ENCODE measurements at places on chromosomes 16 and 17.
A peak's percentile ranks its signal among the peaks of the same experiment; 100 is the strongest.

DNA sequence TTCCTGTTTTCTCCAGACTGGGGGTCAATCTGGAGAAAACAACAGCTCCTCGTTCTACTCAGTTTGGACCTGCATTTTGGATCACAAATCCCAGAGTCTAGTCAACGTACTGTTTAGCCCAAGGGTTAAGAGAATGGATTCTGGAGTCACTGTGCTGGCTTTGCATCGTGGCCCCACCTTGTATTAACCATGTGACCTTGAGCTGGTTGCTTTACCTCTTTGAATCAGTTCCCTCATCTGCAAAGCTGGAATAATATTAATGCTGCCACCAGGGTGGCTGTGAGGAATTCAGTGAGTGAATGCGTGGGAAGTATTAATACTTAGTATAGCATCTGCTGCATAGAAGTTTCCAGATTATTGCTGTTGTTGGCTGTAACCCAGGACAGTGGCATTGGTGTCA is 11.3 kb upstream of the DHRS7C start:
- DNase-seq, result no peak

DNA sequence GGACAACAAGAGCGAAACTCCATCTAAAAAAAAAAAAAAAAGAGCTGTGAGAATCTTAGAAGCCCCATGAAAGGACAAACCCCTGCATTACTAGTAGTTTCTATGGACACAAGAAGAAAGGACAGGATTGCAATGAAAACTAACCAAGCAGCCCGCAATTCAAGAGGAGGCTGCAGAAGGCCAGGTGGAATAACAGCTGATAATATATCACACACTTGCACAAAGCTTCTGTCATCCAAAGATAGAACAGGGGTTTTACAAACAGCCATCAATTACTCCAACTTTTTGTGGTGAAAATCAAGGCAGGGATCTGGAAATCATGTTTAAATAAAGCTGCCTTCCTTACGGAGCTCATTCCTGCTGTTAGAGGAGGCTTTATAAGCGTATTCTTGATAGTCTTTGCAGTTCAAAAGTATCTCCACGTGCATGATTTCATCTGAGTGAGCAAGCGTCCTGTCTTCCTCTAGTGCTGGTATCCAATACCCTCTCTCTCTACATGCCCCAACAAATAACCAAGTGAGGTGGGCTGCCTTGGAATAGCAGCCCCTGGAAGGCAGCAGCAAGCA is 23.1 kb upstream of the TMEM94 start:
- no peak for DNase-seq

DNA sequence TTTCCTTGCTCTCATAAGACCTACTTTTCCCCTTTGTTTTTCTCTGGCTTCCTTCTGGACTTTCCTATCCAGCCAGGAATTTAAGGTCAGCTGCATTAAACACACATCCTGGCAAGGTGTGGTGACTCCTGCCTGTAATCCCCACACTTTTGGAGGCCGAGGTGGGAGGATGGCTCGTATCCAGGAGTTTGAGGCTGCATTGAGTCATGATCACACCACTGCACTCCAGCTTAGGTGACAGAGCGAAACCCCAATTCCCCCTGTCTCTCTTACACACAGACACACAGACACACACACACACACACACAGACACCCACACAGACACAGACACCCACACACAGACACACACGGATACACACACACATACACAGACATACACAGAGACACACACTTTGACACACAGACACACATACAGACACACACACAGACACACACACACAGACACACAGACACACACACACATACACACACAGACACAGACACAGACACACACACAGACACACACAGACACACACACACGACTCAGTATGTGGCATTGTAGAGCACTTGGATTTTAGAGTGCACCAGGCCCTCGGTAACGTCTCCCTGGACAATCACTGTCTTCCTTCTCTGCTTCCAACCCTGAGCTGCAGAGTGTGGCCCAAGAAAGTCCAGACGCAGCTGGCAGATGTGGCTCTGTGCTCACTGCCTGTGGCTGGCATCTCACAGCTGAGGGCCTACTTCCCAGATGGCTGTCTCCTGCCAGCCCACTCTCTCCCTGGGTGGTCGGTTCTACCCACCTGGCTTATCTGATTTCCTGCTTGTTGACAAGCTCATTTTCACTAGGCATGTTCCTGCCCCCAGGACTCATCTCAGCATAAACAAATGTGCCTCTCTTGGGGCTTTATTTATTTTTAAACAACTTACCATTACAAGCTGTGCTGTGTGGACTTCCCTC is 39.0 kb downstream of the NLRP1 start:
- no peak for DNase-seq

DNA sequence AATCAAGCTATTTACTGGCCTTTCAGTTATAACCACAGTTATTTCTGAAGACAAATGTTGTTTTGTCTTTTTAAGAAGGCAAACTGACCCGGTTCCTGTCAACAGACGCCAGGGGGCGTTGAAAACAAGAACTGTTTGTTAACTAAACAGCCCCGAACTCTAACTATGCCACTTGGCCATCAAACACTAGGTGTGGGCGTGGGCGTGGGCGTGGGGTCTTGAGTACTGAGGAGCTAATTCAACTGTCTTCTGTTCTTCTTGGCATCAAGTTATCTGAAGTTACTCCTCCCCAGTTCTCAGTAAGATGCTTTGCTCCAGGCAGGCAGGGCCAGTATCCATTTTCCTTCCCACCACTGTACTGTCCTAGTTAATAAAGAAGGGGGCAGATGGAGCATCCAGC is 63.3 kb upstream of the MTMR4 start:
- peak; percentile 64 for DNase-seq

DNA sequence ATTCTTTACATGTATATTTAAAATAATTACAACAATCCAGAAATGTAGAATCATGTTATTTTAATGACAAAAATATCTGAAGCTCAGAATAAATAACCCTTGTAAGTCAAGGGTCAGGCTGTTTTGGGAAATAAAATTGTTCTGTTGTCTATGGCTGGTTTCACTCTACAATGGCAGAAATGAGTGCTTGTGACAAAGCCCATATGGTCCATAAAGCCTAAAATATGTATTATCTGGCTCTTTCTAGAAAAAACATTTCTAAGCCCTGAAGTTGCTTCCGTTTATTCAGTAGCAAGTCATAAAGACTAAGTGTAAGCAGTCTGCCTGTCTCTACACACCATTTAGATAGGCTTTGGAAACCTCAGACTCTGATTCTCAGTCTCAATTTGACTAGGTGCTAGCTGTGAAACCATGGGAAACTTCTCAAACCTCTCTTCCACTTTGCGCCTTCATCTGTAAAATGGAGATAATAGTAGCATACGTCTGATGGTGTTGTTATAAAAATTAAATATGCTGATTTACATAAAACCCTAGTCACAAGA is 365.7 kb upstream of the CA10 start:
- no peak for DNase-seq

DNA sequence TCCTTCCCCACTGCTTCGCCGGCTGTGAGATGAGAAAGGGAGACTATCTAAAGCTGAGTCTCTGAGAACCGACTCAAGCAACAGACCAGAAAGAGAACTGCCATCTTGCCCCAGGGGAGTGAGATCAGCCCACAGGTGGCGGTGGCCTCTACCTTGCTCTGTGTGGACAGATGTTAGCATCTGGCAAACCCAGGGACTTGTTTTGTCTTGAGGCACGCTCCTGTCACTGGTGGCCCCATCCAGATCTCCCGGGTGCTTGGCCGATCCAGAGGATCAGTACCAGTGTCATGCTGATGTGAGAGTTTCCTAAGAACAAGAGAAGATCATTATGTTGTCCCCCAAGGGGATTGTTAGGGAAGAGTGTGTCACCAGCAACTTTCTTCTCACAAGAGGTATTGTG is 101.4 kb downstream of the CACNG3 start:
- no peak for DNase-seq

DNA sequence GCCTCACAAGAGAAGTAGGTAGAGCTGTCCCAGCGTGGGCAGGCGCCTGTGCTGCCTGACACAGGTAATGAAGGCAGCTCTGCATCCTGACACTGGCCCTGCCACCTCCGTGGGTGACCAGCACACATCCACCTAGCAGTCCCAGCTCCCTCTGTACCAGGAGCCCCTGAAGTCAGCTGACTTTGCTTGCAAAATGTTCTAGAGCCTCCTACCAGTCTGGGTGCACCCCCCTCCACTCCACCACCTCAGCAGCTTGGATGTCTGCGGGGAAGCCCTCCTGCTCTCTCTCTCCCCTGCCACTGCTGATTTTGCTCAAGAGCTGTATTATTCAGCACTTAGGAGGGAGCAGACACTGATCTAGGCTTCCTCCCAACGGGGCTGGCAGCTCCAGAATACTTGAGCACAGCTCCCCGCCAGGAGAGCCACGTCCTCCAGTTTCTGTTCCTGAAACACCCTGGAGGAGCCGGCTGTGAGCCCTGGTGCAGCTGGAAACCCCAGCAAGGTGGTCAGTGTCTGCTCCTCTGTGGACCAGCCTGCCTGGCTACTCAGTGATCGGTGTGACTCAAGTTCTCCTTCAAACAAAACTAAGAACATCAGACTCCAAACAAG is 1.0 kb downstream of the RNF166 start:
- DNase-seq, result peak; percentile 30

- no peak for DNase-seq
Measured at GRCh38 chr17:4533523-4534504, 21.4 kb downstream of the MYBBP1A start.

GRCh38 chr16:11870399-11870798 is 19.1 kb upstream of the RSL1D1 start:
- no peak for DNase-seq

GRCh38 chr16:89048871-89049422 is 44.7 kb upstream of the ACSF3 start:
- no peak for DNase-seq

DNA sequence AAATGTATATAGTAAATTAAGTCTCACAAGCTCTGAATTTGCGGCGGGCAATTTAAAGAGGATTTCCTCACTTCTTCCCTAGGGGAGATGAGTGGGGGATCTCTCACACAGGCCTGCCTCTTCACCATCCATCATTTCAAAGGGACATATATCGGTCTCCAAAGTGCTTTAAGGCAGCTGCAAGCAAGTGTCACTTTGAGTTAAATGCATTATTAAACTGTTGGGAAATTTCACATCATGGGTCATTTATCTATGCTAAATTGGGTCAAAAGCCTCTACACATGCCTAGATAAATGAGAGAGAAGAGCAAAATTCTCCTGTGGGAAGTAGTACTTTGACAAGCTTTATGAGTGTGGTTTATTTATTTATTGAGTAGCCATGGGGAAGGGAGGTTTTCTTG is 1106.1 kb upstream of the GOT2 start:
- DNase-seq, result no peak

DNA sequence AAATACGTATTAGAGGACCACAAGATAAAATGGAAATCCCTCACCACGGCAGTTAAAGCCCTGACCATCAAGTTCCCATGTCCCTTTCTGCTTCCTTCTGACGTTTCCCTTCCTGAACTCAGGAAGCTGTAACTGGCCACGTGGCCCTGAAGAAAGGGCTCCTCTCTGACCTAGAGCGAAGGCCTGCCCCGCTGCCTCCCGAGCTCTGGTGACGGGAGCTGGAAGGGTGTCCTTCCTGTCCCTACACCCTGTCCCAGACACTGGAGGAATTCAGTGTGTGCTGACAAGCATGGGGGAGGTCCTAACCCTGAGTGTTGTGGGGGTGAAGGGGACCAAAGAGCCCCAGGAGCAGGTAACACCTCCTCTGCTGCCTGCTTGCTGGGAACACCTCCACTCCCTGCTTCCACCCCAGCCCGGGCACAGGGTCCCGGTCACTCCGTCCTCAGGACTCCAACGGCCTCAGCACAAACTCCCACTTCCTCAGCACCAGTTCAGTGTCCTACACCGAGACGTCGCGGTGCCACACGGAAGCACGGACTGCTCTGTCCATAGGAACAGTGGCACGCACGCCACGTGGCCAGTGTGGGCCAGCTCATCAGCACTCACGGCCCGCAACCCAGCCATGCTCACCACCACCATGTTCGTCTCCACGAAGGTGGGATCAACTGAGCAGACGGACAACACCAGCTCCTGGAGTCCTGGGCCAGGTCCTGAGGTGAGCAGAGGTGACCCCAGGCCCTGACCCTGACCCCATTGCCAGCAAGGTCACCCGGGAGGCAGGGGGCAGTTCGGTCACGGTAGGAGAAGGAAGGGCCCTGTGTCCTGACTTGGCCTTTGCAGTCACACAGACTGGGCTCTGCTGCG is 16.9 kb downstream of the TMEM235 start:
- DNase-seq, result no peak

DNA sequence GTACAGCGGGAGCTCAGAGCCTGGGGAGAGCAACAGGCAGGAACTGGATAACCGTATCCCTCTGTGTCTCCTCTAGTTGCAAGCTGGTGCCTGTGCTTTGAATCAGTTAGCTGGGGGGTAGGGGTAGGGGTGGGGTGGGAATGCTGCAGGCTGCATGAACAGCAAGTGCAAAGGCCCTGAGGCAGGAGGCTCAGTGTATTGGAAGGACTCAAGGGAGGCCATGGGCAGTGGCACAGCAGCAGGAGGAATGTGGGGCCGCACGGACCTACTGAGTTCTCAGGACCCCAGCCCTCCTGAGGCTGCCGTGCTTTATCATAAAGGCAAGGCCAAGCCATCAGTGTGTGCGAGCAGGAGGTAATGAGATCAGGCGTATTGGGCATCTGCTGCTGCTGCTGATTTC is 3.3 kb downstream of the KATNB1 start:
- DNase-seq, result no peak

Measured in CD4-positive, alpha-beta T cell treated with Interleukin-2 at 100 ng/mL for 4 hours (primary cell).